ENCODE measurements at places on chromosomes 5 and 9. TPM values are rescaled to one million over a fixed set of nuclear protein-coding genes. Genes with fewer than 3 reads are reported as not detected.

- DNase-seq = no peak
Observed at GRCh38 chr9:108744641-108745040, 111.1 kb downstream of the ACTL7B start.

DNA sequence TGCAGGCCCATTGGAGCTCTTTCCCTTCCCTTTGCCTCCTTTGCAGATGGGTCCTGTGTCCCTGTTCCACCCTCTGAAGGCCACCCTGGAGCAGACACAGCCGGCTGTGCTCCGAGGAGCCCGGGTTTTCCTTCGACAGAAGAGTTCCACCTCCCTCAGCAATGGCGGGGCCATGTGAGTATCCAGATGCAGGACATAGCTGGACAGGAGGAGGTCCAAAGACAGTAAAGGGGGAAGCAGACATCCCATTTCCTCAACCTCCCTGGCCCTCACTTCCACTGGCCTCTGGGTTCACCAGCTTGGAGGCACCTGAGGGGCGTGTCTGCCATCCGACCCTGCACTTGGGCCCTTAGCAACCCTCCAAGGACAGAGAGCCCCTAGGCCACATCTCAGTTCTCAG, 237.9 kb downstream of the CACNA1B start:
- no peak for DNase-seq

DNA sequence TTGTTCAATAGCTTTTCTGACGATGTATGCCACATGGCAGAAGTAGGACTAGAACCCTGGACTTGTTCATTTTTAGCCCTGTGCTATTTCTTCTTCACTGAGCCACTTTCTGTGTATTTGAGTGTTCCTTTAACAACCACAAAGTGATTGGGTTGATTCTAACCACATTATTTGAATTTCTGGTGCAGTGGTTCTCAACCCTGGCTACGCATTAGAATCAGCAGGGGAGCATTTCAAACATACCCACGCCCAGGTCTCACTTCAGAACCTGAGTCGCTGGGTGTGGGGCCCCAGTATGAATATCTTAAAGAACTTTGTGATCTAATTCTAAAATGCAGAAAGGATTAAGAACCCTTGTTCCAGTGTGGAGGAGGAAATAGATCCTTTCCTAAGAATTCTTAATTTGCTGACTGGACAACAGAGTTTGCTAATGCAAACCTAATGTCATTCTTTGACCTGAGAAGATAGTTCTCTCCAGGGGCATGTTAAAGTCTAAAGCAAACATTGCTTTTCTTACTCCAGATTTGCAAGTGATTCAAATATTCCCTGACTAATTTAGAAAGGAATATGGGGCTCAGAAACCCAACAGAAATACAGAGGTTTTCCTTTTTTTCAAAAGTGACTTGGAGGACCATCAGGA, 75.4 kb upstream of the GDNF start:
- DNase-seq = no peak

GRCh38 chr9:12469084-12469483, 224.1 kb upstream of the TYRP1 start:
- DNase-seq = no peak

- DNase-seq = no peak
Observed at GRCh38 chr5:131514316-131515283, 120.4 kb downstream of the RAPGEF6 start.

DNA sequence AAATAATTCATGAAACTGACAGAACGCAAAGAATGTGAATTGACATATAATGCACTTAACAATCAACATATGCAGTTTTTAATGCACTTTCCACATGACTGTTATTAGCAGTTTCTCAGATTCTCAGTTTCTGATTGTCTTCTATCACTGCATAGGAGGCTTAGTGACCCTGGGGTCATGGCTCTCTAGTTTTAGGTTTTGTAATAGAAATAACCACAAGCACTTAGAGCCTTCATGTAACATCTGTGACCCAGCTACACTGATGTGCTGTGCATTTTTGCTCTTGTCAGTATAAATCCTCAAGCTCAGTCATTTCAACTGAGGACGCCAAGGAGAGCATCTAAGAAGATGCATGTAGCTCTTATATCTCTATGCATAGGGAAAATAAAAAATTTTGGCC, 163.1 kb upstream of the IZUMO3 start:
- DNase-seq = no peak

DNA sequence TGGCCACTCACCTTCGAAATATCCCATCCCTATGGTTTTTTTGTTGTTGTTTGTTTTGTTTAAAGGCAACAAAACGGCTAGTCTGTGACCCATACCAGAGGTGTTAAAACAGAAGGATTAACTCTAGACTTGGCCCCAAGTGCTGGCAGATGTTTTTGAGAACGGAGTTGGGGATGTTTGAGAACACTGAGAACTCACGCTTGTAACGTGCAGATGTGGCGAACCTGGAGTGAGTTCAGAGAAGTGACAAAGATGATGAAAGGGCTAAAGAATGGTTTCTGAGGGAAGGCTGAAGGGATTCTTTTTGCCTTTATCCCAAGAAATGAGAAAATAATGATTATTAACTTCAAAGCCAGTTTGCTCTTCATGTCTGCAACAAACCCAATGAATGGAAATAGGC, 286.5 kb downstream of the ZNF608 start:
- DNase-seq = no peak

DNA sequence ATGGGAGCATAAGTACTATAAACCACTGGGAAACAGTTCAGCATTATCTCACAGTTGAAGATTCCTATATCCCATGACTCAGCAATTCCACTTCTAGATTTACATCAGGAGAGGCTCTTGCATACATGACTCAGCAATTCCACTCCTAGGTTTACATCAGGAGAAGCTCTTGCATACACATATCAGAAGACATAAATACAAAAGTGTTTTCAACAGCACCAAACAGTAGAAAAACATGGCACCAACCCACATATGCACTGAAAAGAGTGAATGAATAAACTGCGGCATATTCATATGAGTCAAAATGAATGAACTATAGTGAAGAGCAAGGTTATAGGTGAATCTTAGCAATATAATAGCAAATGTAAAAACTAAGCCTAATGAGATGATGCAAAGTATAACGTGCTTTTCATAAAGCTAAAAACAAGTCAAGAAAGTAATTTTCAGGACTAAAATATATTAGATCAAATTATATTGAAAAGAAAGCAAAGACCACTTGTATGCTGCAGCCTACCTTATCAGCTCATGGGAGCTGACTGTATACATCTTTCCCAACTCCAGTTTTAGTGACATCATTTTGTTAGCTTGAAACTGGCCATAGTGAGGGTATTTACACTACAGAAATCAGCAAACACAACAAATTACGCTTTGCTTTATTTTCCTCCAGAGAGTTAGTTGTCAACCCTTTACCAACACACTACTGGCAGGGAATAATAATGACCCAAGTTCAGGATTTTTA, 95.8 kb downstream of the ANKRD18B start:
- DNase-seq = no peak

- DNase-seq = no peak
Observed at GRCh38 chr5:150559701-150560100, 51.8 kb downstream of the NDST1 start.

- no peak for DNase-seq
Observed at GRCh38 chr5:14525397-14525796, 56.2 kb upstream of the OTULINL start.

GRCh38 chr5:14901462-14902051, 30.0 kb upstream of the ANKH start:
- DNase-seq = no peak

- no peak for DNase-seq
Observed at GRCh38 chr5:179823937-179824744, 3.4 kb downstream of the SQSTM1 start.

- no peak for DNase-seq
Observed at GRCh38 chr9:134210511-134210907, 46.1 kb upstream of the RNU6ATAC start.

The PCAT7 gene
- total RNA-seq = not detected

The IL9 gene
- total RNA-seq = 104 TPM

The DRD1 gene
- not detected for total RNA-seq

The PIP5KL1 gene
- 1.4 TPM for total RNA-seq

The FGF1 gene
- not detected for total RNA-seq

The SHB gene
- 1.9 TPM for total RNA-seq

The PLAC8L1 gene
- 0.74 TPM for total RNA-seq
